ENCODE measurements at places on chromosomes 7 and 10. TPM values are rescaled to one million over a fixed set of nuclear protein-coding genes. Genes with fewer than 3 reads are reported as not detected.

CD36 gene
- total RNA-seq: 8.8 TPM

SPACDR gene
- total RNA-seq: 0.88 TPM

CYP2C19 gene
- not detected for total RNA-seq

ZNF117 gene
- total RNA-seq: 3.9 TPM

CALY gene
- total RNA-seq: not detected

EPO gene
- not detected for total RNA-seq

EGR2 gene
- total RNA-seq: 14.6 TPM

C10orf53 gene
- not detected for total RNA-seq

MEOX2 gene
- total RNA-seq: under 0.01 TPM

TRIL gene
- total RNA-seq: 0.22 TPM

GPC2 gene
- 1.9 TPM for total RNA-seq

BLNK gene
- total RNA-seq: not detected
